ENCODE measurements at places on chromosomes 4 and X.

GRCh38 chrX:110257889-110258288, 60.0 kb downstream of the AMMECR1 start:
- no peak for DNase-seq

DNA sequence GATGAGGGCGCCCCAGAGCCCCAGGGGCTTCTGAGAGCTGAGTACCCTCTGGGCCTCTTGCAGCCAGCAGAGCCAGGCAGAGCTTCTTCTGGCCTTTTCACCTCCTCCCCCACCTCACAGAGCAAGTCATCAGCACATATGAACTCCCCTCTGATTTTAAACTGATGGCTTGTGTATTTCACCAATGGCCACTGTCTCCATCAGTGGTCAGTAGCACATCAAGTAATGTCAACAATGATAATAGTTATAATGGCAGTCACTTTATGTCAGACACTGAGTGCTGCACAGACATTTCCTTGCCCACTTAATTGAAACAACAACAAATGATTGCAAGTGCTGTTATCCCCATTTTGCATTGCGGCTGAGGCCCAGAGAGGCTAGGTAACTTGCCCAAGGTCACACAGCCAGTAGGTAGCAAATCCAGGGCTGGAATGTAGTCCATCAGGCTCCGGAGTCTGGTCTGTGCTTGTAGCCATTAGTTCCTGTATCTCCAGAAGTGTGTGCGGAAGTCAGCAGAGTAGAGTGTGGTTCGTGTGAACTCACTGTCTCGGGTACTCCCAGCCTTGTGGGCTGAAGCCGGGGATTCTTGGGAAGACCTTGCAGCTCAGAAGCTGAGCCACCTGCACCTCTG, 3.0 kb downstream of the ATP2B3 start:
- DNase-seq, result no peak

DNA sequence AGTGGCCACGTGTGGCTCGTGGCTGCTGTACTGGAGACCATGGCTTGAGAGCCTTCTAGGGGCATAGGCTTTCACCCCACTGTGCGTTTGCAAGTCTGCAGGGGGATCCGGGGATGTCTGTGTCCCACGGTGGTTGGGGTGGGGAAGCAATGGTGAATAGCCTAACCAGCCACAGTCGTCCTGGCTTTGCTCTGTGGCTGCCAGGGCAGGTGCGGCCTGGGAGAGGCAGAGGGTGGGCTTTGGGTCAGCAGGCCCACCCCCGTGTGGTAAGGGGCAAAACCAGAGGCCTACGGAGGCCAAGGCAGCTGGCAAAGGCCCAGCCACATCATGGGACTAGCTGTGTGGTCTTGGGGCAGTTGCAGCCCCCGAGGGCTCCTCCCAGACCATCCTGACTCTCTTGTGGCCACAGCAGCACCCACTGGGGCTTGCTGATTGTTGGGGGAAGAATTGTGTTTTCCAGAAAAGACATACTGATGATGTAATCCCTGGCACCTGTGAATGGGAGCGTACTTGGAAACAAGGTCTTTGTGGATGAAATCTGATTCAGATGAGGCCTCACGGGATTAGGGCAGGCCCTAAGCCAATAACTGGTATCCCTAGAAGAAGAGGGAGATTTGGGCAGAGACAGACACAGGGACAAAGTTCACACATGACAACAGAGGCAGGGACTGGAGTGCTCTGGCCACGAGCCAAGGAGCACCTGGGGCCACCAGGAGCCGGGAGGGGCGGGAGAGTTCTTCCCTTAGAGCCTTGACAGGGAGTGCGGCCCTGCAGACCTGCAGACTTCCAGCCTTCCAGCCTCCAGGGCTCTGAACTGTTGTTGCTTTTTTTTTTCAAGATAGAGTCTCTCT, 2.9 kb downstream of the CPZ start:
- no peak for DNase-seq

DNA sequence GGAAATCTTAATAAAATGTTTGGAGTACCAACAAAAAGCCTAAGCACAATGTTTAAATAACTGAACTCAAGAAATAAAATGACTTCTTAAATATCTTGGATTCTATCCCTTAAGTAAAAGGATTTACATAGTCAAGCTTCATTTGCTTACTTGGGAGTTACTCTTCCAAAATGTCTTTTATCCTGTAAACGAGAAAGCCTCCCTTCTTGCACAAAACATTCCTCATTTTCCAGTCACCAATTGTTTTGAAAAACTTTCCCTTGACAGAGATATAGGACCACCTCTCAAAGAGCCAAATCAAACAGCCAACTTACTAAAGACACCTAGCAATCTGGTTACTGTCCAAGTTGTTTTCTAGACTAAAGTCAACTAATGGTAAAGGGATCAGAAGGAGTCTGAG, 18.6 kb downstream of the PDGFC start:
- DNase-seq, result no peak

GRCh38 chr4:163744861-163745260, 250.4 kb downstream of the TMA16 start:
- no peak for DNase-seq

GRCh38 chr4:173556398-173557131, 26.5 kb upstream of the HAND2 start:
- DNase-seq, result no peak

GRCh38 chr4:185219551-185220344, 10.3 kb downstream of the SNX25 start:
- peak; percentile 69 for DNase-seq

DNA sequence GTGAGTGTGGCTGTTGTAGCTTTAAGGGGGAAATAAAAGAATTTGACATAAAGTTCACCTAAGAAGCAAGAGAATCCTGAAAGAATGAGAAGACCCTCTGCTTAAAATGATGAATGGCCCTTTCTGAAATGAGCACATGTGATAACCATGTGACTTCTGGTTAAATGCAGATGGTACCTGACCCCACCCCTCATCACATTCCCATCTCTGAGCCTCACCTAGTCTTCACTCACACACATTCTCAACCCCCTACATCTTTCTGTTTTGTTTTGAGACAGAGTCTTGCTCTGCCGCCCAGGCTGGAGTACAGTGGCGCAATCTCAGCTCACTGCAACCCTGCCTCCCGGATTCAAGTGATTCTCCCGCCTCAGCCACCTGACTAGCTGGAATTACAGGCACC, 31.5 kb downstream of the SEPTIN6 start:
- DNase-seq, result no peak

GRCh38 chr4:42646999-42647541, 9.8 kb downstream of the ATP8A1 start:
- DNase-seq, result no peak

GRCh38 chrX:43481576-43481975, 174.5 kb upstream of the MAOA start:
- no peak for DNase-seq

DNA sequence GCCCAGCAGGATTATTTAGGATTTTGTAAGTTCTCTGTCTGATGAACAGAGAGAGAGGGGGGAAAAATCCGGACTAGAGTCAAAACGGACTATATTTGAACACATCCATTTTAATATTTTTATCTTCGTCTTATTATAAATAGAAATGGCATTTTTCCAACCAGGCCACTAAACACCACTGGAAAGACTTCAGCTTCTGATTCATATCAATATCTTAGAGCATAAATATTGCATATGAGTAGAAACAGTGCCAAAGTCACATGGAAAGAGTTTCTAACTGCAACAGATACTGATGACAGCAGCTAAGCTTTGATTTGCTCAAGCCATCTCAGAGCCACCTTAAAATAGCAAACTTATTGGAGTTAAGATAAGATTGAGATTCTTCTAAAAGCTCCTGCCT, 456 bp downstream of the PPARGC1A start:
- DNase-seq, result peak; percentile 26

DNA sequence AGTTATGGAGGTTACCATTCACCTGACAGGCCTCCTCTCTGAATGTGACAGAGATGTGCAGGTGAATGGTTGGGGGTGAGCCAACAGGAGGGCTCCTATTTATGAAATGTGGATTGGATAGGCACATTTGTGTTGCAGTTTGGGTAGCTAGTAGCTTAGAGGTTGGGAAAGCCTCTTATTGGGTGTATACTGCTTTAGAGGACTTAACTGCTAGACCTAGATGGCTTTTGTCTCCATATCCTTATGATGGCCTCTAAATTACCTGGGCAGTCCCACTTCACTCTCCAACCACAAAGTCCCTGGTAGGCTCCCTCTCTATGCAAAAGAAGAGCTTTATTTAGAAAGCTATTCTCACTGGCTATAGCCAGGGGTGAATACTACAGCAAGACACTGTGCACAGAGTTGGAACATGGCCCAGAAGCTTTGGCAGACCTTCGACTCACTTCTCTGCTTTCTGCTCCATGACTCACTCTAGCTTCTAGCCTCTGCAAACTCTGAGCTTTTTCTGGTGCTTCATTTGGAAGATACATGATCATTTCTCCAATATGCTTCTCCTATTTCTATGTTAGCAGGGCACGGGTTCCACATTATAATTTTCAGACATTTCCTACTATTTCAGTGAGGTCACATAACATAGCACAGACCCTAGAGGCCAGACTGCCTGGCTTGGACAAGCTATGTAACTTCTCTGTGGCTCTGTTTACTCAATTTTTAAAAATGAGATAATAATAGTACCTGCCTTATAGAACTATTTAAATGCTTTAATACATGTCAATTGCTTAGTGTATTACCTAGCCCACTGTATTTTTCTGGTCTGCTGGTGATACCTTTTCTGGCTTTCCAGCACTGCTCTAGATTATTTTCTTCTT, 6.0 kb upstream of the VGLL1 start:
- peak; percentile 84 for DNase-seq

DNA sequence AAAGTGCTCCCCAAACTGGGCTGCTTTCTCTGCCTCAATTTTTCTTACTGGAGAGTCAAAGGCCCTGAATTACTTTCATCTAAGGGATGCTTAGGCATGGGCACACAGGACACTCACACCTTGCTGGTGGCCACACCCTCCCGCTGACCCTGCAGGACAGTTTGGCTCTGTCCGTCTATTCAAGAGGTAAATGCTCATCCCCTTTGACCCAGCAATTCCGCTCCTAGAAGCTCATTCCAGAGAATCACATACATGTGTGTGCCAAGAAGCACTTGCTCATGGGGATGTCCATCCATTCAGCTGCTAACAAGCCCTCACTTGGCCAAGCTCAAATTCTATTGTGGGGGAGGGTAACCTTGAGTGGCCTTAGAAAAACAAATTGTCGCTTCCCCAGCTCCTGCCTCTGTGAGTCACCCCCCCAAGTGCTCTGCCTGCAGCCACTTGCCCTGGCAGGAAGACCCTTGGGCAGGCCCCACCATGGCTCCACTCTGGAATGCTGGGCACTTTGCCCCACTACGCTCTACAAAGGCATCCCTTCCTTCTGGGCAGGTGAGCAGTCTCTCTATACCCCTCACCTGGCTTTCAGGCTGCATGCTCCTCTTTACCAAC, 54.5 kb downstream of the HTRA3 start:
- no peak for DNase-seq

- DNase-seq, result no peak
Measured at GRCh38 chr4:19038231-19038630, 1016.7 kb upstream of the LCORL start.

DNA sequence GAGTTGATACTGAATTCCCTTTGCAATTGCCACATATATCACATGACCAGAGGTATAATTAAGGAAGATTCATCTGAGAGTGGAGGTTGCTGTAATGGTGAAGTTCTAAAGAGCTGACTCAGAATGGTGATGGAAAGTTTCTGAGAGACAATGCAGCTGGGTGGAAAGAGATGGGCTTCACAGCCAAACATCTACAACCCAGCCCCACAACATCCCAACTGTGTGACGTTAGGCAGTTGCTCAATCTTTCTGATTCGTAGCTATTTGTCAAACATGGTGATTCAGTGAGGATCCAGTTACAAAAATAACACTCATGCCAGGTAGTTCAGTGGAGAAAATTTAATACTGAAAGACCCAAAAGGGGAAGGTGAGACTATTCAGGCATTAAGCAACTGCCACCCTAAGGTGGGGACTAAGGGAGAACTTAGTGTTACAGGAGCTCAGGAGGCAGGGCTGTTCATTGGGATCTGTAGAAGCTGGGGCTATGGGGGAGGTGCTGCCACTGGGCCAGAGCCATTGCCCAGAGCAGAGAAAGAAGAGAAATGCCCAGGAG, 6.9 kb upstream of the AFF1 start:
- peak; percentile 97 for DNase-seq

GRCh38 chr4:177092807-177093206, 216.9 kb upstream of the NEIL3 start:
- peak; percentile 13 for DNase-seq

GRCh38 chr4:17707671-17708070, 73.8 kb downstream of the FAM184B start:
- no peak for DNase-seq

- no peak for DNase-seq
Measured at GRCh38 chr4:105291925-105292324, 145.2 kb downstream of the TET2 start.
